ENCODE measurements at places on chromosomes 6 and 20.
A peak's percentile ranks its signal among the peaks of the same experiment; 100 is the strongest.

GRCh38 chr6:36499918-36500317 is 47.4 kb downstream of the STK38 start:
- DNase-seq, result no peak

DNA sequence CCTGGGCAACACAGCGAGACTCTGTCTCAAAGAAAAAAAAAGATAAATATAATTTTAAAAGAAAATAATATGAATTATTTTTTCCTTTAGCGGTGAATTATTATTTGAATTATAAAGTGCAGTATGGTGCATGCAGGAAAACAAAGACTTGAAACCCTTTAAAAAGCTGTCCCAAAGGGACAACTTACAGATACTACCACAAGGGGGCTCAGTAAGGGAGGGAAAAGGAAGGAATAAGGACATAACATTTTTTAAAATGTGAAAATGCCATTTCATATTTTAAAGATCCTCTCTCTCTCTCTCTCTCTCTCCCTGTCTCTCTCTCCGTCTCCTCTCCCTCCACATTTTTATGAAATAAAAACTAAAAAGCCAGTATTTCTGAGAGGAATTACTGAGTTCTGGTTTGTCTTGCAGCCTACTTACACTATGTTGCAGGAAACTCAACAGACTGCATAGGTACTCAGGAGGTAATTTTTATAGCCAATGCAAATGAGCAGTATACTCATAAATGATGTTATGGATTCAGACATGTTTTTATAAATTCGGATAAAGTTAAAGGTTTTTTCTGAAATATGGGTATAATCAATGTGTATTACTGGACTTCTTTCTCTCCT is 455.0 kb upstream of the GJE1 start:
- DNase-seq, result no peak

DNA sequence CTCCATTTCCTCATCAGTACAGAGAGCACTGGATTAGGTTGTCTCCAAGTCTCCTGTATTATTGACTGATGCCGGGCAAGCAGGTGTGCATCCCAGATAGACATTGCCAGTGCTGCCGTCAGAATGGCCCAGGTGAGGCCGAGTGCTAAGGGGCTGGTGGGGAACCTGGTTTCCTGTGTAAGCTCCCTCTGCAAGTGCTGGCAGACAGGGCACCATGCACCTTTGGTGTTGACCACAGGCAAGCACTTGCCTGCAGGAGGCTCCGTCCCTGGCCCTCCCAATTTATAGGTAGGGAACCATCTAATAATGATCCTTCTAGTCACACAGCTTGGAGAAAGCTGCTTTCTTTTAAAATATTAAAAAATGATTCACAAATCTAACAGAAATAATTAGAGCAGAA is 747 bp downstream of the GABRR1 start:
- DNase-seq, result no peak

DNA sequence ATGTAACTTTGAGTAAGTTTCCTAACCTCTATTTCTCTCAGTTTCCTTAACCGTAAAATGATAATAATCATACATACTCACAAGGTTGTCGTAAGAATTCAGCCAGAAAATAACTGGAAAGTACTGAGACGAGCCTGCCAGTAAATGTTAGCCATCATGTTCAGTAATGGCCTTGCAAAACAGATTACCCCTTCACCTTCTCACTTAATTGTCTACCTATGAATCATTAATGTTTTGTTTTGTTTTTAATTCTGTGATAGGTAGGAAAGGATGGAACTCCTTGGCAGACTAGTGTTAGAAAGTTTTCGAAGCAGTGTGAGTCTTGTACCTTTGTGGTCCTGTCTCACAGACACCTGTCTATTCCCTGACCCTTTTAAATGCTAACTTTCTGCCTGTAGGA is 50.6 kb downstream of the MAPK14 start:
- DNase-seq, result no peak

- peak; percentile 90 for DNase-seq
Measured at GRCh38 chr6:142871910-142872331, 73.1 kb downstream of the HIVEP2 start.

GRCh38 chr6:106688177-106688951 is 59.0 kb downstream of the QRSL1 start:
- peak; percentile 70 for DNase-seq

DNA sequence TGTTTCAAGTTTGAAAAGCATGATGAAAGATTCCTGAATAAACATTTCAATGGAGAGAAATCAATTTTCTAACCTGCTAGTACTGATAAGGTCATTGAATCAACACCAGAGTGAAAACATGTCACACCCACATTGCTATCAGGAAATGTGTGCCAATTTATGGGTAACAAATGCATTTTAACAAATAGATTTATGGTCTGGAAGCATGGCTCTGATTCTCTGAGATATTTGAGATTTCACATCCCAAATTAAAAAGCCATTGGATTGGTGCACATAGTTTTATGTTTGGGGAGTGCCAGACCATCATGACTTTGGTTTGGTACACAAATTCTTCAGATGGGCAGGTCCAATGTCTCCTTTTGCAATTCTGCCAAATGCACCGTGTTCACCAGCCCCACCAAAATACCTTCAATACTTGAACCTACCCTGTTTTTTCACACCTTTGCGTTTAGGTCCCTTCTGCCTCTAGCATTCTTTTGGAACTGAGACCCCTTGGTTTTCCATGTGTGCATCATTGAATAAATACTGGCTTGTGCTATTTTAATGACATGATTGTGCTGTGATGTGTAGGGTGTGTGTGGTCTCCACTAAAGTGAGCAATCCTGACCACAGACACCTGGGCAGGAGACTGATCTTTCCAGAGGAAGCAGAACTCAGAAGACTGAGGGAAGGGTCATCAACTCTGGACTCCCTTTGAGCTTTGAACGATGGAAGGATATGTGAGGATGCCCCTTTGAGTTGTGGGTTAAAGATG is 20.4 kb downstream of the IL20RA start:
- no peak for DNase-seq

GRCh38 chr6:13987400-13987865 is 62.7 kb downstream of the RNF182 start:
- DNase-seq, result no peak

- no peak for DNase-seq
Measured at GRCh38 chr20:8020314-8021079, 936 bp upstream of the TMX4 start.

DNA sequence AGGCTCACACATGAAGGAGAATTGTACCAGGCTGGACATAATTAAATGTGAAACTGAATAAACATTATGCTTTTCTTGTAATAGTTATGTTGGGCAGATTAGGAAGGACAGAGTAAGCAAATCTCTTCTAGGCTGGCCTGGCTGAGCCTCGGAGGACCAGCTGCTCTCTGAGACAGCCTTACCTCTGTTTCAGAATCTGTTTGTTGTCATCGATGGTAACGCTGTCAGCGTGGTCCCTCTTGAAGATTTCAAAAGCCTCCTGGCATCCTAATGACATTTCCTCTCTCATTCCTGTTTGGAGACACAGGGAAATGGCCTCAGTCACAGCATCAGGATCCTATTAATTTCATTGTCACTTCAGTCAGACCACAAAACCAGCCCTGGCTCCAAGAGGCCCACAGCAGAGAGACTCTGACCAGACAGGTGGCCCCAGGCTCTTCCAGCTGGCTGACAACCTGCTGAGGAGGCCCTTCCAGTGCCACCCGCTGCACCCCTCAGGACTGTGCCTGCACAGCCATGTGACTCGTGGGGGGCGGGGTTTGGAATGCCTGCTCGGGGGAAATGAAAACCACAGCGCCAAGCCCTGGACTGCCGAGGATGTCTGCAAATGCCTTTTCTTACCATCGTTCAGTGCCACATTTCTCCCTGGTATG is 108.5 kb upstream of the KCNK16 start:
- DNase-seq, result peak; percentile 31
